AG10803 (cell line): ENCODE measurements at places on chromosomes 4 and X.

DNA sequence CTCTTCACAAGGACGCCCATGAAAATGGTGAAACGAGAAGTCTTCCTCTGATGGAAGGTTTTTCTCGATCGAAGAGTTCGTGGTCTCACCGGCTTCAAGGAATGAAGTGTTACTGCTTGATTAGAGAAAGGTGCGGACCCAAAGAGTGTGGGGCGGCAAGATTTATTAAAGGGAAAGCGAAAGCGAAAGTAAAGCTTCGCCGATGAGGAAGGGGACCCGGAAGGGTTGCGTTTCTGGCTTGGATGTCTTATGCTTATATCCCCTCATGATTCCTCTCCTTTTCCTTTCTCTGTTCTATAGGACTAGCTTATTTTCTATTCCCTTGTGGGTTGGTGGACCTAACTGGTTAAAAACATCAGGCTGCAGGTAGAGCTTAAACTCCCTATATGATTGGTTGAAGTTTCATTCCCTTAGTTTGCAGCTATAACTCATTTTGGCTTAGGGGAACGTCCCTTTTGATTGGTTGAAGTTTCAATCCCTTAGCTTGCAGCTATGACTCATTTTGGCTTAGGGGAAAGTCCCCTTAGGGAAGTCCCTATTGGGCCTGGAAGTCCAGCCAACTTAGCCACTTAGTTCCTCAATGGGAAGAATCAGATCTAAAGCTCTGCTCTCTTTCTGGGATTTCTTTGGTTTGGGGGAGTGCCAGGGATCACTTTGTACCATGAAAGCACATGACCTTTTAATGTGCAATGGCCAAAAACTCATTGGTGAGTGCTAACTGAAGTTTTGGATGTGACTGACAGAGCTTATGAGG, 1025.0 kb upstream of the PCDH10 start:
- no peak for DNase-seq

DNA sequence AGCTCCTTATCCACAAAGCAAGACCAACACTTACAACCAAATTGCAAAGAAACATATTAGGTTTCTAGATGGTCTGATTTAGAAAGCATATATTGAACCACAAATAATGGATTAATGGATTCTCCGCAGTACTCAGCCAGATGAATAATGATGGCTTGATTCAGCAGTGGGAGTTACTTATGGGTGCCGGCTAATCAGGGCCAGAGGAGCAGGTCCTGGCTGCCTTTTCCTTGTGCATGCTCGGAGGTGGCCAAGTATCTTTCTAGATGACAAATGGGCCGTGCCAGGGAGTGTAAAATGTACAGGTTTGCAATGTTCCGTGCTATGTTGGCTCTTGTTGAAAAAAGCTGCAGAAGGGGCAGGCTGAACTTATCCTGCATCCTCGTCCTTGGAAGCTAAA, 70.2 kb downstream of the VCX3A start:
- no peak for DNase-seq

- DNase-seq, result no peak
These were observed 4.5 kb upstream of the C1QTNF7 start for GRCh38 chr4:15423285-15423711.

- DNase-seq, result no peak
These were observed 25.6 kb downstream of the KDM6A start for GRCh38 chrX:44898411-44899221.

GRCh38 chrX:42603016-42603415, 174.9 kb downstream of the PPP1R2C start:
- no peak for DNase-seq
